ENCODE measurements at places on chromosomes 1 and 21. TPM values are rescaled to one million over a fixed set of nuclear protein-coding genes. Genes with fewer than 3 reads are reported as not detected.

GRCh38 chr1:226653311-226653921, 85.7 kb downstream of the ITPKB start:
- H3K4me3 ChIP-seq: no peak overlapping the region
- H3K36me3 ChIP-seq: peaks cover 2% of the 10 kb centered on the region
- H3K4me1 ChIP-seq: peaks cover 50% of the 10 kb centered on the region
- no peaks in the 10 kb centered on the region for H3K27me3 ChIP-seq
- DNase-seq: peak; percentile 60
- H3K27ac ChIP-seq: no peak overlapping the region

- H3K4me1 ChIP-seq: no peaks in the 10 kb centered on the region
- no peak overlapping the region for H3K27ac ChIP-seq
- H3K36me3 ChIP-seq: no peaks in the 10 kb centered on the region
- no peaks in the 10 kb centered on the region for H3K27me3 ChIP-seq
Measured at GRCh38 chr21:16088056-16088455, 358.3 kb downstream of the USP25 start.

DNA sequence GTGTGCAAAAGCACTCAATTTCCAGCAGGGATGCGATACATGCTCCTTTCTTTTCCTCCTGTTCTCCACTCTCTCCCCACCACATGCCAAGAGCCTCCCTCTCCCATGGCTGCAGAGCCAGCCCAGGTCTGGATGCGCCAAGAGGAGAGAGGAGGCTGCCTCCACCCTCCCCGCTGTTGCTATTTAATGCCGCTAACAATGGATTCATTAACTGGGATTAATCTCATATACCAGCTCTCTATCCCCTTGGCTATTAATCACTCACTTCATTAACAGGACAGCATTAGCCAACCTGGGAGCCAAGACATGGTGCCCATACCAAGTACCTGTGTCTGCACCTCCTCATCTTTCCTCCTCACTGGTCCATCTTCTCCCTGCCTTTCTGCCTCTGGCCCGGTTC, 49.1 kb upstream of the SCMH1 start:
- no peak for DNase-seq
- peaks cover 28% of the 10 kb centered on the region for H3K27me3 ChIP-seq
- no peak overlapping the region for H3K27ac ChIP-seq
- no peak overlapping the region for H3K4me3 ChIP-seq
- H3K36me3 ChIP-seq: no peaks in the 10 kb centered on the region

- peak overlapping the region; percentile 43 for H3K27ac ChIP-seq
- no peaks in the 10 kb centered on the region for H3K4me1 ChIP-seq
- no peak for DNase-seq
Measured at GRCh38 chr21:35478161-35479064, 429.3 kb upstream of the RUNX1 start.

GRCh38 chr21:44702973-44703730, 6.2 kb downstream of the KRTAP10-12 start:
- peaks cover 86% of the 10 kb centered on the region for H3K27me3 ChIP-seq
- H3K27ac ChIP-seq: no peak overlapping the region
- H3K4me1 ChIP-seq: no peaks in the 10 kb centered on the region
- H3K4me3 ChIP-seq: no peak overlapping the region
- no peak for DNase-seq

GRCh38 chr1:66254785-66255184, 279.2 kb upstream of the SGIP1 start:
- H3K27me3 ChIP-seq: no peaks in the 10 kb centered on the region
- no peaks in the 10 kb centered on the region for H3K36me3 ChIP-seq
- no peaks in the 10 kb centered on the region for H3K4me1 ChIP-seq
- DNase-seq: no peak

- no peak for DNase-seq
- no peaks in the 10 kb centered on the region for H3K4me1 ChIP-seq
- no peak overlapping the region for H3K27ac ChIP-seq
- H3K4me3 ChIP-seq: no peak overlapping the region
- H3K36me3 ChIP-seq: no peaks in the 10 kb centered on the region
- no peaks in the 10 kb centered on the region for H3K27me3 ChIP-seq
Measured at GRCh38 chr1:87702455-87702854, 373.8 kb downstream of the LMO4 start.

ZYG11A gene
- total RNA-seq: not detected

BCAN gene
- 0.55 TPM for total RNA-seq

- H3K27ac ChIP-seq: no peak overlapping the region
- H3K27me3 ChIP-seq: peaks cover 34% of the 10 kb centered on the region
- H3K36me3 ChIP-seq: no peaks in the 10 kb centered on the region
- H3K4me1 ChIP-seq: no peaks in the 10 kb centered on the region
- no peak overlapping the region for H3K4me3 ChIP-seq
Measured at GRCh38 chr1:29893046-29893723, 656.9 kb downstream of the PTPRU start.

TFF2 gene
- 0.68 TPM for total RNA-seq

GRCh38 chr1:78687914-78688313, 38.3 kb downstream of the IFI44 start:
- H3K4me1 ChIP-seq: no peaks in the 10 kb centered on the region
- no peaks in the 10 kb centered on the region for H3K27me3 ChIP-seq
- no peak for DNase-seq
- no peak overlapping the region for H3K27ac ChIP-seq
- H3K4me3 ChIP-seq: no peak overlapping the region

RYR2 gene
- 7.0 TPM for total RNA-seq

DNA sequence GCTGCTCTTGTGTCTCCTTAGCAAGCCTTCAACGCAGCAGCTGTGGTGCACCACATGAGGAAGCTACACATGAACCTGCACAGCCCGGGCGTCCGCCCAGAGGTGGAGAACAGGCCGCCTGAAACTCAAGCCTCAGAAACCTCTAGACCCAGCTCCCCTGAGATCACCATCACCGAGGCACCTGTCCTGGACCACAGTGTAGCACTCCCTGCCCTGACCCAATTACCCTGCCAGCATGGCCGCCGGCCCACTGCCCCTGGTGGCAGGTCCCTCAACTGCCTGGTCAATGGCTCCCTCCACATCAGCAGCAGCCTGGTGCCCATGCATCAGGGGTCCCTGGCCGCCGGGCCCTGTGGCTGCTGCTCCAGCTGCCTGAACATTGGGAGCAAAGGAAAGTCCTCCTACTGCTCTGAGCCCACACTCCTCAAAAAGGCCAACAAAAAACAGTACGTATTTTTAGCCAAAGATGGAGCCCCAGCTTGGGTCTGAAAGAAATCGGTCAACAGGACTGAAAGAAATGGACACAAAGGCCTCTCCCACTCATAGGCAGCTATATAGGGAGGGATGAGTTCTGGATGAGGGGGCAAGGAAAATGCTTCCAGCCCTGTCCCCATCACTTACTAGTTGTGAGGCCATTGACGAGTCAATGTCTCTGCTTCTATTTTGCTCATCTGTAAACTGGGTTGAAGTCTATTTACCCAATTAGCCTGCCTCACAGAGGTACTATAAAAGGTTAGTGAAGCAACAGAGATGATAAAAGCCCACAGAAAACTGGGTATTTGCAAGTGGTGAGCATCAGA, 28.5 kb downstream of the CAMK1G start:
- no peaks in the 10 kb centered on the region for H3K36me3 ChIP-seq
- DNase-seq: no peak
- no peaks in the 10 kb centered on the region for H3K27me3 ChIP-seq
- H3K4me1 ChIP-seq: no peaks in the 10 kb centered on the region
- no peak overlapping the region for H3K27ac ChIP-seq

DNA sequence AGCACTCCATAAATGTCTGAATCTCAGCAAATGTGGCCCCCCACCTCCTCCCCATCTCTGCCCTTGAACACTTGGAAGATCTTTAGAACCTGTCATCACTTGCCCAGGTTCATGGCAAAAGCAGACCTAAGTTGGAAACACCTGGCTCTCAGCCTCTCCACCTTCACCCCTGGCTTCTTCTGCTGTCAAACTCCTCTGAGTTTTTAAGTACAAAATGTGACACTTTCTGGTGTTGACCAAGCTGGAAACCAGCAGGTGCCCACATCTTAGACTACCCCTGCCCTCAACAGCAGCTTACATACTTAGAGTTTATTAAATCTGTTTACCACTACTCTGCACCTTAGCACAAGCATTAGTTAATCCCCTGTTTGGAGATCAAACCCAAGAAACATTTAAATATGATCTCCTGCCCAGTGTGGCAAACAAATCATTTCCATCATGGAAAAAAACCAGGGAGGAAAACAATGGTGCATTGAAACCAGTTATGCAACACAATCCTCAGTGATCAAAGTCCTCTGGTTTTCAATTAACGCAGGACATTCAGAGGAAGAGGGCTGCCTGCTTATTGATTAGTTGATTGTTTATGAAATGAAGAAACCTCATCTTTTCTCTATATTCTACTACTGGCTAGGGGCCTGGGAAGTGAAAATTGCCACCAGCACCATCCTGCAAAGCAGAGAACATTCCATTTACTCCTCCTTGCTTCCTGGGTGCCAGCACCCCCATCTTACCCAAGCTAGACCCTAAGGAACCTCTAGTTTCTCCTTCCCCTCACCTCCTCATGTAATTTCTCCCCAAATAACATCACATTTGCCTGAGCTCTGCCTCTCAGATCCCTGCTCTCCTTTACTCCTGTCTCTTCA, 139.4 kb upstream of the RAB4A start:
- H3K27me3 ChIP-seq: no peaks in the 10 kb centered on the region
- peaks cover 4% of the 10 kb centered on the region for H3K4me1 ChIP-seq
- no peak overlapping the region for H3K4me3 ChIP-seq
- H3K36me3 ChIP-seq: no peaks in the 10 kb centered on the region

DNA sequence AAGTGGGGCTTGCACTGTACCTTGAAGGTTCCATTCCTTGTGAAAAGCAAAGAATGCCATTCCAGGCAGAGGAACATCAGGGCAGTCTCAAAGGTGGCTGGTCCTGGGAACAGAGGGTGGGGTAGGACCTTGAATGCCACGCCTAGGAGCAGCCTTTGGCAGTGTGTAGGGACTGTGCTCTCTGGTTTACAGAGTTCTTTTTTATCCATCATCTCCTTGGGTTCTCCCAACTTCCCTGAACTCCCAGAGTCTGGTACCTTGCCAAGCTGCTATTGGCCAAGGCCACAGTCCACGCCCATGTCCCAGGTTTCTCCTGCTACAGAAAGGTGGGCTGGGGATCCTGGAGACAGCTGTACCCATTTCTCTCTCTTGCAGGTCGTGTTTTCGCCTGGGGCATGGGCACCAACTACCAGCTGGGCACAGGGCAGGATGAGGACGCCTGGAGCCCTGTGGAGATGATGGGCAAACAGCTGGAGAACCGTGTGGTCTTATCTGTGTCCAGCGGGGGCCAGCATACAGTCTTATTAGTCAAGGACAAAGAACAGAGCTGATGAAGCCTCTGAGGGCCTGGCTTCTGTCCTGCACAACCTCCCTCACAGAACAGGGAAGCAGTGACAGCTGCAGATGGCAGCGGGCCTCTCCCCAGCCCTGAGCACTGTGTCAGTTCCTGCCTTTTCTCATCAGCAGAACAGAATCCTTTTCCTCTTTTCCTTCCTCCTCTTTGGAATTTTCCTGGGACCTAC, 15.3 kb upstream of the TRNAU1AP start:
- H3K4me1 ChIP-seq: no peaks in the 10 kb centered on the region
- no peak for DNase-seq
- no peak overlapping the region for H3K27ac ChIP-seq
- H3K36me3 ChIP-seq: no peaks in the 10 kb centered on the region
- H3K4me3 ChIP-seq: no peak overlapping the region

DNA sequence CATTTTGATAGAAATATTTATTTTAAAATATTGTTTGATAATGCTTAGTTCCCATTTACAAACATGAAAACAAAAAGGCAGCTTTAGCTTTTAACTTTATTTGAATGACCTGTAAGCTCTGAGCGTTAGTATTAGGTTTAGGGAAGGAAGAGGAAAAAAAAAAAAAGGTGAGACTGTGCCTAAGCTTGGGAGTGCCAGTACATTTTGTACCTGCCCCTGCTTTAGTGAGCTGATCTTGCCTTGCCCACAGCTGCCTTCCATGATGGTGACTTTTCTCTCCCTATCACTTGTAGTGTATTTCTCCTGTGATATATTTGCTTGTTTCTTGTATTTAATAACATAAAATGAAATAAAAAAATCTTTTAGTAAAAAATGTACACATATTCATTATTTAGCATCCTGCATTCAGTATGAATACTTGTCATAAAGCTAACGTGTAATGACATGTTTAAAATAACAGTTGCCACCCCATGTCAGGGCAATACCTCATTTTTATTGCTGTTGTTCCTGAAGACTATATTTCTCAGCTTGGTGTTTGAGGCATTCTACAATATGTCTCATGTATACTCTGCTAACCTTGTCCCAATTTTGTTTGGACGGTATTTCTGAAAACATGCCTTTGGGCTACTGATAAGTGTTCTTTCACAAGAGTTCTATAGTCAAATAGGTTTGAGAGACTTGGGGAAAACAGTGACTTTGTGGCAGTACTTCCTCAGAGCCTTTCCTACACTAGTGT, 76.3 kb downstream of the NEK7 start:
- no peaks in the 10 kb centered on the region for H3K27me3 ChIP-seq
- peaks cover 4% of the 10 kb centered on the region for H3K4me1 ChIP-seq
- H3K27ac ChIP-seq: peak overlapping the region; percentile 31
- no peak for DNase-seq
- H3K4me3 ChIP-seq: no peak overlapping the region

CD53 gene
- total RNA-seq: 25.4 TPM

CDA gene
- total RNA-seq: 43.1 TPM

TTC34 gene
- total RNA-seq: 6.0 TPM

CR1 gene
- 5.1 TPM for total RNA-seq

ANKRD65 gene
- total RNA-seq: 1.5 TPM

GRCh38 chr1:153343811-153344717, 4.6 kb downstream of the PGLYRP4 start:
- H3K36me3 ChIP-seq: no peaks in the 10 kb centered on the region
- peaks cover 10% of the 10 kb centered on the region for H3K27me3 ChIP-seq
- no peak overlapping the region for H3K4me3 ChIP-seq
- no peak for DNase-seq
- H3K4me1 ChIP-seq: no peaks in the 10 kb centered on the region

PFKFB2 gene
- total RNA-seq: 89.6 TPM

DNA sequence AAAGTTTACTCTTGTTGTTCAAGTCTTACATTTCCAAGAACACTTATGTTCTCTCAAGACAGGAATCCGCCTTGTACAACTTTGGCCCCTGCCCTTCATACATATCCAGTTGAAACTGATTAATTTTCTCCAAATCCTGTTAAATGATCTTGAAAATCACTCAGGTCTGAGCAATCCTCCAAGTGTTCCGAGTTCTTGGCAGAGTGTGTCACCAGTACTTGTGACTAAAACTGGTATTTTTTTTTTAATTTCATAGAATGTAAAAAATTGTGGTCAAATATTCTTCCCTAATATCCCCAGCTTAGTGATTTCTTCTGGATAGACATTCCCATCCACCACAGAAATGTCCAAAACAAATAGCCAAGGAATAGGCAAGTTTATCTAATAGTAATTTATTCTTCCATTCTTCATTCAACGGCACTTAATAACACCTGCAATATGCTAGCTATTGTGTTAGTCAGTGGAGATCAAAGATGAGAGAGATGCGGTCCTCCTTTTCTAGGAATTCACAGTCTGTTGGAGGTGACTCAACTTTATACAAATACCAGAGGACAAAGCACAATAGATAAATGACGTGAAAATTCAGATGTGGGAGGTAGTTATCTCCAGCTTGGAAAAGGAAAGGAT, 71.4 kb downstream of the DIRAS3 start:
- H3K36me3 ChIP-seq: no peaks in the 10 kb centered on the region
- DNase-seq: no peak
- no peaks in the 10 kb centered on the region for H3K4me1 ChIP-seq

LCE3E gene
- not detected for total RNA-seq

GRCh38 chr1:27980216-27980845, 20.6 kb downstream of the XKR8 start:
- H3K4me3 ChIP-seq: no peak overlapping the region
- H3K36me3 ChIP-seq: no peaks in the 10 kb centered on the region
- H3K27ac ChIP-seq: no peak overlapping the region
- no peak for DNase-seq
- H3K27me3 ChIP-seq: no peaks in the 10 kb centered on the region
- H3K4me1 ChIP-seq: peaks cover 3% of the 10 kb centered on the region

GRCh38 chr1:9472386-9473031, 66.8 kb upstream of the SLC25A33 start:
- H3K36me3 ChIP-seq: no peaks in the 10 kb centered on the region
- DNase-seq: no peak
- H3K4me3 ChIP-seq: no peak overlapping the region

HPCA gene
- not detected for total RNA-seq
